GM23248 (cell line): ENCODE measurements at places on chromosomes 11 and 22. TPM values are rescaled to one million over a fixed set of nuclear protein-coding genes. Genes with fewer than 3 reads are reported as not detected.

- DNase-seq, result peak; percentile 57
These were observed 92.0 kb downstream of the ZC3H12C start for GRCh38 chr11:110185121-110185591.

DNA sequence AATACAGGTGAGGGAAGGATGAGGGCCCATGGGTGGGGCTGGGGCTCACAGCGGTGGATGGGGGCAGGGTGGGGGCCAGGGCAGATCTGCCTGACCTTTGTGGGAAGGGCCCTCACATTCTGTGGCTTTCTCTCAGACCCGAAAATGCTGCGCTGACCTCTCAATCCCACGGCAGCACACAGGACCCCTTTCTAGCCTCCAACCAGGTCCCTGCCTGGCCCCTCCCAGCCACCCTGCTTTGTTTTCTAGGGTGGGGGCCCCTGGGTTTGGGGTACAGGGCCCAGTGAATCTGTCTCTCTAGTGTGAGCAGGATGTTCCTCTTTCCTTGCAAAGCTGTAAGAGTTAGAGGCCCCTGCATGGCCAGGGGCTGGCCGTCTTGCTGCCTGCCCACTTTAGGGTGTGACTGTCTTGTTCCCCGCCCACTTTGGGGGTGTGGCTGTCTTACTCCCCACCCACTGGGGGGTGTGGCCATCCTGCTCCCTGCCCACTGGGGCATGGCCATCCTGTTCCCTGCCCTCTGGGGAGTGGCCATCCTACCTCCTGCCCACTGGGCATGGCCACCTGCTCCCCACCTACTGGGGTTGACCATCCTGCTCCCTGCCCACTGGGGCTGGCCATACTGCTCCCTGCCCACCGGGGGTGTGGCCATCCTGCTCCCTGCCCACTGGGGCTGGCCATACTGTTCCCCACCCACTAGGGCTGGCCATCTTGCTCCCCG, 11.5 kb downstream of the PARVG start:
- DNase-seq, result peak; percentile 43

GRCh38 chr11:57148621-57149020, 33.1 kb upstream of the LRRC55 start:
- no peak for DNase-seq

- peak; percentile 81 for DNase-seq
These were observed 62.5 kb downstream of the FEZ1 start for GRCh38 chr11:125433454-125434121.

DNA sequence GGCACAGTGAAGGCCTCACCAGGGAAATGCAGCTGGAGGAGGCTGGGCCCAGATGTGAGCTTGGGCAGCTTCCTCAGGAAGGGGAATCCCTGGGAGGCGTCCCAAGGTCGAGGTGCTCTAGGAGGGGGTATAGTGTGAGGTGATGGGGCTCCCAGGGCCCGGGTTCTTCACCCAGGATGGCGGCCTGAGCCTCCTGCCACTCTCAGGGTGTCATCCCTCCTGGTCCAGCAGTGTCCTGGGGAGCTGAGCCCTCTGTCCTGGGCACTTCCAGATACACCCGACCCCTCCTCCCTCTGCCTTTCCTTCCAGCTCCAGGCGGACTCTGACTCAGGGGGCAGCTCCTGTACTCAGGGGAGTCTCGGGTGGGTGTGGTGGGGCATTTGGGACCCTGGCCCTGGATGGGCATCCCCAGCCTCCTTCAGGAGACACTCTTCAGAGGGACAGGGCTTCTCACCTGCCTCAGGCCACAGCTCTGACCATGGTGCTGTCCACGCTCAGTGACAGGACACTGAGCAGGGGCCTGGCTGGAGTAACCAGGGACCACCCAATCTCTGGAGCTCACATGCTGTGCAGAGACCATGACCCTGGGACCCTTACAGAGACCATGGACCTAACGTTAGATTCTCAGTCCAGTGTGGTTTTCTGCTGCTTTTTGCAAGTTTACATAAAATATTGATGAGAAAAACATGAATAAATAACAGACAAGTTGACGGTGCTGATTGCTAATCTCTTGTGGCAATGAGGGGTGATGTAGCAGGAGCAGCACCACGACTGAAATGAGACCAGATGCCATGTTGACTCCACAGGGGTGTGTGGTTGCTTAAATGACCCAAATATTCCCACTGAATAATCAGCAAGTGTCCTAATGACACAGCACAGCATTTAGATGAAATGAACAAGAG, 101.9 kb downstream of the GGTLC2 start:
- DNase-seq, result no peak

DNA sequence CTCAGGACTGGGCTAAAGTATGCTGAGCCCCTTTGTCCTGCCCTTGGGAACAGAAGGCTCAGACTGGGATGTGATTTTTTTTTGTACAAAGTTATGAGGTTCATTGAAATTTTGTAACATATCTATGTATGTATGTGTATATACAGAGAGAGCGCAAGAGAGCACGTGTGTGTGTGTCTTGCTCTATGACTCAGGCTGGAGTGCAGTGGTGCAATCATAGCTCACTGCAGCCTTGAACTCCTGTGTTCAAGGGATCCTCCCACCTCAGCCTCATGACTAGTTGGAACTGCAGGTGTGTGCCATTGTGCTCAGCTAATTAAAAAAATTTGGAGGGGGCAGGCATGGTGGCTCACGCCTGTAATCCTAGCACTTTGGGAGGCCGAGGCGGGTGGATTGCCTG, 5.7 kb downstream of the TMEM25 start:
- DNase-seq, result peak; percentile 36

The OR56A1 gene
- polyA plus RNA-seq, result not detected in 2 replicates

The POU2AF1 gene
- 0.09 and 0.16 TPM in 2 replicates for polyA plus RNA-seq

The MSANTD2 gene
- 4.5 and 6.0 TPM in 2 replicates for polyA plus RNA-seq
